Stimulated activated CD8-positive, alpha-beta memory T cell treated with anti-CD3 and anti-CD28 coated beads, Interleukin-2, amount 100 ng/mL, for 1 hour (primary cell): ENCODE measurements at places on chromosomes 4 and X.

DNA sequence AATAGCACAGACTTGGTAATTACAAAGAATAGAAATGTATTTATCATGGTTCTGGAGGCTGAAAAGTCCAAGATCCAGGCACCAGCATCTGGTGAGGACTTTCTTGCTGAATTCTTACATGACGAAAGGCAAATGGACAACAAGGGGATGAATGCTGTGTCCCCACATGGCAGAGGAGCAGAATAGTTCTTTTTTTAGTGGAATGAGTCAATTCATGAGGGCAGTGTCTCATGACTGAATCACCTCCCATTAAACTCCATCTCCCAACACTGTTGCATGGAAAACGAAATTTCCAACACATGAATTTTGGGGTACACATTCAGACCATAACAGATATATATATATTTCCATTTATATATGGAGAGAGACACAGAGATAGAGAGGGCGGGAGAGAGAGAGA, 628.3 kb downstream of the TRIML1 start:
- no peak for DNase-seq

DNA sequence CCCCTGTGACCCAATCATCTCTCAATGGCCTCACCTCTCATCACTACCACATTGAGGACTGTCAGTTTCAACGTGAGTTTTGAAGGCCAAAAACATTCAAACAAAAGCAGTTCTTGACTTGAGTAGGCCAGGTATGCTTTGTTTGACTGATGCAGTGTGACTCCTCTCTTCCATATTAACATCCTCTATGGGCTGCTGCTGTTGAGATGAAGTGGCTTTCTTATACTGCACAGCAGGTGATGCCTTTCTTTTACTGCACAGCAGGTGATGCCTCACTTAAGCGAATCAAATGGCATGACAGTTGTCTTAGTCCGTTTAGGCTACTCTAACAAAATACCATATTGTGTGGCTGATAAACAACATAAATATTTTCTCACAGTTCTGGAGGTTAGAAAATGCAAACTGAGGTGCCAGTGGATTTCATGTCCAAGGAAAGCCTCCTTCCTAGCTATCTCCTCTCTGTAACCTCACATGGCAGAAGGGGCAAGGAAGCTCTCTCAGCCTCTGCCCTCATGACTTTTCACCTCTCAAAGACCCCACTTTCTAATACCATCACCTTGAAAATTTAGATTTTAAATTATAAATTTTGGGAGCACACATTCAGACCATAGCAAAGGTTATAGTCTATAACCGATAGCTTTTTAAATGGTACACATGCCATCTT, 2267.9 kb upstream of the AGA start:
- DNase-seq, result no peak

GRCh38 chrX:31670245-31670644, 598.4 kb upstream of the FTHL17 start:
- DNase-seq, result no peak

DNA sequence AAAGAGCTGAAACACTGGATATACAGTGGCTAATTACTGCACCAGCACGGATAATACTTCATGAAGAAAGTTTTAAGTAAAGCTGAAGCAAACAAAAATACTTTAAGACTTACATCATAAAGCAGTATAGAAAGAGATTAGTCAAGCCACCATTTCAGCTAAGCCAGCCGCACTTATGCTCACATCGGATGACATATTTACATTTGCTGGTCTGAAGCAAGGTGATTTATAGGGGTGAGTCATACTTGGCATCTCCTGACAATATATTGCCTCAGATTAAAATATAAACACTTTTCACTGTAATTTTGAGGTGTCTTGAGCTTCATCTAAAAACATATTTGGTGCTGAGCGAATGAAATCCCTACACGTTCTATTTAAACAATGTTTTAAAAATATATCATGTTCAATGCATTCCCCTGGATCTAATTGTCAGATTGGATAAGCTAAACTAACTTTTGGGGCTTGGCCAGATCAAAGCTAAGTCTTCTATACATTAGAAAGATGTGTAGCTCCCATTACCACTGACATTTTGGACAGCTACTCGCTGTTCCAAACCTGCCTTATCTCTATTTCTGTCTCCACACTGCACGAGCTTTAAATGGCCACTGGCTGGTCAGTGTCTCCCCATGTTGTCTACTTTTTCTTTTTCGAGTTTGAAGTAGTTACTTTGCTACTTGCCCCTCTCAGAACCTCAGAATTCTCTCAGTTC, 103.2 kb downstream of the VCX2 start:
- DNase-seq, result no peak

GRCh38 chr4:155426953-155427352, 50.2 kb upstream of the MAP9 start:
- DNase-seq, result no peak

- DNase-seq, result no peak
These were observed 47.5 kb downstream of the SORCS2 start for GRCh38 chr4:7239844-7240243.

- DNase-seq, result no peak
These were observed 22.5 kb downstream of the ENPEP start for GRCh38 chr4:110498420-110498819.

DNA sequence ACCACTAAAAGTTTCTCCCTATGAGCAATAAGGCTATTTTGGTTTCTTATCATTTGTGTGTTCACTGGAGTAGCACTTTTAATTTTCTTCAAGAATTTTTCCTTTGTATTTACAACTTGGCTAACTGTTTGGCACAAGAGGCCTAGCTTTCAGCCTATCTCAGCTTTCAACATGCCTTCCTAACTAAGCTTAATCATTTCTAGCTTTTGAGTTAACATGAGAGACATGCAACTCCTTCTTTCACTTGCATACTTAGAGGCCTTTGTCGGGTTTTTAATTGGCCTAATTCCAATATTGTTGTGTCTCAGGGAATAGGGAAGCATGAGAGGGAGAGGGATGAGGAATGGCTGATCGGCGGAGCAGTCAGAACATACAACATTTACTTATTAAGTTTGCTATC, 349.8 kb downstream of the OPHN1 start:
- DNase-seq, result no peak

- DNase-seq, result no peak
These were observed 12.2 kb upstream of the FAM149A start for GRCh38 chr4:186092296-186092695.

- no peak for DNase-seq
These were observed 2345.6 kb downstream of the PCDH7 start for GRCh38 chr4:33065749-33066148.

DNA sequence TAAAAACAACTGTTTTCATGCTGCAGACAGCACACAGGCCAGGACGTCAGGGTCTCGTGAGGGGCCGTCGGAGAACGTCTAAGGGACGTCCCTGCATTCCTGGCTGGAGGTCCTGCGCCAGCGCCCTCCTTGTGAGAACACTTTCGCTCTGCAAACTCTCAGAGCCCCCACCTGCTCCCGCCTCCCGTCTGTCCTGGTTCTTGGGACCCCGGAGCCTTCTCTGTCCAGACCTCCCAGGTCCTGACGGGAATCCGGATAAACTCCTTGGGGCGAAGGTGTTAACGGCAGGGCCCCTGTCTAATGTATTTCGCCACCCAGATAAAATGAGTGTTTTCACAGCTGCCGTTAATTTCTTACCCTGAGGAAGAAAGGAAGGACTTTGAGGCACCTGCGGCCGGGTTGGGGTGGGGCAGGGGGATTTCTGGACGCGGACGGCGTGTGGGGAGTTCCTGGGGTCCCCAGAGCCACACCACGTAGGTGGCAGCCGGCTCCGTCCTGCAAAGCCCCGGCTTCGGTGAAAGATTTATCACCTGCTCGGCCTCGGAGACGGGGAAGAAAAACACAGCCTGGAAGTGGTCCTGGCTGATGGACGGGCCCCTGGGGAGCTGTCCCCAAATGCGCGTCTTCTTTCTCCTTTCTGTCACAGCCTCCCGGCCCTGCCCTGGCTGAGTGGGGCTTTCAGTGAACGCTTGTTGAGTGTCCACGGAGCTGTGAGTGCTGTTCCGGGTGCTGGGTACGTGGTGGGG, 35.1 kb upstream of the PPP2R3B start:
- DNase-seq, result no peak

- DNase-seq, result no peak
These were observed 64.9 kb downstream of the NLGN4X start for GRCh38 chrX:6163721-6164120.

- DNase-seq, result peak; percentile 48
These were observed at the start of gene HPRT1 for GRCh38 chrX:134460005-134460861. Gene HPRT1 (plus strand): TSS chrX:134460165. CDS start chrX:134460312, 147 bp downstream.

- DNase-seq, result no peak
These were observed 85.8 kb downstream of the RAPGEF2 start for GRCh38 chr4:159188646-159189045.

- no peak for DNase-seq
These were observed 35.6 kb downstream of the BCLAF3 start for GRCh38 chrX:19955306-19955705.

DNA sequence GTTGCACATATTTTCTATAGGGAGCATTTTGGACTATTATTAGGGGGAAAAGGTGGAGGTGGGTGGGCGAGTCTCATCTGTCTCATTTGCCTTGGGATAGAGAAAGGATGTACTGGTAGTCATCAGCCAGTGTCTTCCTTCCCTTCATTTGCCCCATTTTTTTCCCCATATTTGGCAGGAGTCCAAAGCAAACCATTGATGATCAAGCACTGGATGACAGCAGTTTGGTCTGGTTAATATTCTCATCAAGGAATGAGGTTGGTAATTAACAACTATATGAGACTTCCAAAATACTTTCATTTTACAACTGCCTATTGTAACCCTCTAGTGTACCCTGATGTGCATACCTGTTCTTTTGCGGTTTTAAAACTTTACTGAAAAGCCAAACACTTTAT, 22.6 kb upstream of the IGFBP7 start:
- DNase-seq, result no peak

DNA sequence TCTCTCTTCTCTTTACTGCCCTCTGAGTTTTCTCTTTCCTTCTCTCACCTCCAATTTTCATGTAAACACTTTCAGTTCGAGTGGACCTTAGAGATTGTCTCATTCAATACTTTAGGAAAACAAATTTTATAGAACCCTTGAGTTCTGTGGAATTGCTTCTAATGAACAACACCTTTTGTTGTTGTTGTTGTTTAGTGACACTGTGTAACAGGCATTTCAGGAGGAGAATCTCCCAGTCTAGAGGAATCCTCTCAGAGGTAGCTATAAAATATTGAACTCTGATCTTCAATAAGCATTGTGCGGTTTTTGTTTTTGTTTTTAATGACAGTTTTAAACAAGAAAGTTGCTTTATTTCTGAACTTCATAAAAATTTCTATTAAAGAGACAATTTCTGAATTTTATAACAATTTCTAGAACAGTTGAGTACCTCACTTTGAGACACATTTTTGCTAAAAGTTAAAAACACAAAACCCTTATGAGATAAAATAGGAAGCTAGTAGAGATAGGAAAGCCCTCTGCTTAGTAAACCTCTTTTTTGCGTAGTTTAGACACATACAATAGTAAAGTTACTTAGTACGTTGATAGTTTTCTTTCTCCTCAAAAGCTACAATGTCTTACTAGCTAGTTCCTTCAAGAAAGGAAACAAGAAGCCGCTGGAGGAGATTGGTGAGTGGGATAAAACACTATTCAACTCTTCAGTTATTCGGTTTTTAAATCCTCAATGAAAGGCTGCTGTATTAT, 38.8 kb downstream of the CLCN3 start:
- no peak for DNase-seq

DNA sequence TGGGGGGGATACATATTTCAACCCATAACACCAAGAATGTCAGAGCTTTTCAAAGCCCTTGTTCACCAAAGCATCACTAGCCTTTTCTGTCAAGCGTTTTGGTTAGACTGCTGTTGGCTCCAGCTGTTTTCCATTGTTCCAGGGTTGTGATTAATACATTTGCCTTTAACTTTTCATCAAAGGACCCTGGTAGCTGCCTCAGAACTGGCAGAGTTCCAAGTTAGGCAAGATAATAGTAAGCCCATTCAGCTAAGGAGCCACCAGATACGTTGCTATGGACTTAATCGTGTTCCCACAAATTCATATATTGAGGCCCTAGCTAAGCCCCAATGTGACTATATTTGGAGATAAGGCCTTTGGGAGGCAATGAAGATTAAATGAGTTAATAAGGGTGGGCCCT, 37.1 kb downstream of the ENOPH1 start:
- no peak for DNase-seq

GRCh38 chr4:86653237-86653865, 59.2 kb downstream of the PTPN13 start:
- no peak for DNase-seq

DNA sequence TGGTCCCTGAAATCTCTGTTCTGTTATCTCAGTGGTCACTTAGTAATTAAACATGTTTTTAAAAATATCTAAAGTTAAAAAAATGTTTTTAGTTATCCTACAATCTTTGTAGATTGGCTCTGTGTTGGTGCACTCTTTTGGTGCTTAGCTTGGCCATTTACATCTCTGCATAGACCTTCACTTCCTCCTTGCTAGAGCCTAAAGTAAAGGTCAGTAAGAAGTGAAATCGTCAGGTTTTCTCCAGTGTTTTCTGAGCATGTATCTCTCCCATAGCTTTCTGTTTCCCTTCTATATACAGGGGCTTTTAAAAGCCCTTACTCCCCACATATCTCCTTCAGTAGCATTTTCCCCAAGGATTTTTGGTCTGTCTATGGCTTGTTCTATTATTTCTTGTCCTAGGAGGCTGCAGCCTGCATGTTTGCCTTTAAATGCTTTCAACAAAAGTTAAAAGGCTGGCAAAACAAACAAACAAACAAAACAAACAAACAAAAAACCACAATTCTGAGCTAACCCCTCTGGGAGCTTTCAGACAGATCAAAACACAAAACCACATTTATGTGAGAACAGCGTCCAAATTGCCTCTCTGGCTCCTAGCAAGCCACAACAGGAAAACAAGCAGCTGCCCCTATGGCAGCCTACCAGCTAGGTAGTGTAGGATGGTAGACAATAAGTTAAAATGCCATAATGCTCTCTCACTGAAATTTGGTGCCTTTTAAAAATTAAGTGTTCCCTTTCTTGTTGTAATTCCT, 27.3 kb upstream of the GPRASP2 start:
- no peak for DNase-seq

GRCh38 chr4:70761276-70761816, 39.6 kb downstream of the RUFY3 start:
- DNase-seq, result no peak

DNA sequence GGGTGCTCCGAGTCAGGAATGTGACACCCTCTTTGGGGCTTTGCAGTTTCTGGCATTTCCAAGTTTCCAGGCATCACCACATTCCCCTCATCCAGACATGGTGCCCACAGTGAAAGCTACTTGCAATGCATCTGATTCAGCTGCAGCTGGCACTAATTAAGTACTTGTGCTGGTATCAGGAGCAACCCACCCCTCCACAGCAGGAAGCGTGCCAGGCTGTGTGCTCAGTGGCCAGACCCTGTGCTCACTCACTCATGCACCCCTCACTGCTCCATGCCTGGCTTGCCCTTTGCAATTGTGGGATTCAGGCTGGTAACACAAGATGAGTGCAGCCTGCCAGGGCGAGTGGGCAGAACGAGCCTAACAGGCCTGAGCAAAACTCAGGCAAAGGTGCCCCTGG, 271.2 kb downstream of the EPHA5 start:
- DNase-seq, result no peak

DNA sequence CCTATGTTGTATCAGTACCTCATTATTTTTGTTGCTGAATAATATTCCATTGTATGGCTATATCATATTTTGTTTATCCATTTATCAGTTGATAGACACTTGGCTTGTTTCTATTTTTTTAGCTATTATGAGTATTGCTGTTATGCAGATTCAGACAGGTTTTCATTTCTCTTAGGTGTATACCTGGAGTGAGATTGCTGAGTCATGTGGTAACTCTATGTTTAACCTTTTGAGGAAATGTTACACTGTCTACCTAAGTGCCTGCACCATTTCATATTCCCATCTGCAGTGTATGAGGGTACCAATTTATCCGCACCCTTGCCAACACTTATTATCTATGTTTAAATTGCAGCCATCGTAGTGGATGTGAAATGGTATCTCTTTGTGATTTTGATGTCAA, 43.0 kb upstream of the SH3RF1 start:
- no peak for DNase-seq
